AG08395 (cell line): ENCODE measurements at places on chromosomes 11 and 22.

DNA sequence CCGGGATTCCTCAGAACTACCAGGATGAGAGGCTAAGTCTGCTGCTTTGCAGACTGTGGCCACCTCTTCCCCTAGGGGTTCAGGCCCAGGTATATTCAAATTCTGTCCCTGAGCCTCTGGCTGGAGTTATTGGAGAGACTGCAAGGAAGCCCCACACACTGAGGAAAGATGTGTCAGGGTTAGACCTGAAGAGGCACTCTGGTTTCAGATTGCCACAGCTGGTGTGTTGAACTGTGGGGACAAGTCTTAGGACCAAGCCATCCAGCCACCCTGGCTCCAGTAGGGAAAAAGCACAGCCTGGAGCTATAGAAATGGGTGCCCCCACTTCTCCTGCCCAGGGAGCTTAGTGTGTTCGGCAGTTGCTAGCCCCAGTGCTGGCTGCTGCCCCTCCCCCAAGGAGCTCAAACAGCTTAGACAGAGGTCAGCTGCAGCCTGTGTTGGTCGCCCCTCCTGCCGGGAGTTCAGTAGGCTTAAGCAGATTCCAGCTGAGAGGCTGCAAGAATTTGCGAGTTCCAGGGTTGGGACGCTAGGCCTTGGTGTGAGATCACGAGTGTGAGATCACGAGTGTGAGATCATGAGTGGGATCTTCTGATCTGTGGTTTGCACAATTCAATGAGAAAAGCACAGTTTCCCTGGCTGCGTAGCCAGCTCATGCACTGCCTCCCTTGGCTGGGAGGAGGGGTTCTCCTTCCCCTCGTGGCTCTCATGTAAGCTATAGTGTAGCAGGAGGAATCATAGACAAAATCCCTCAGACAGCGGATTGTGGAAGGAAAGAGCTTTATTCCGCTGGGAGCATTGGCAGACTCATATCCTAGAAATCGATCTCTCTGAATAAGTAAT is 552.1 kb upstream of the CHORDC1 start:
- DNase-seq, result no peak

GRCh38 chr11:114315749-114316368 is 19.7 kb downstream of the NNMT start:
- no peak for DNase-seq

DNA sequence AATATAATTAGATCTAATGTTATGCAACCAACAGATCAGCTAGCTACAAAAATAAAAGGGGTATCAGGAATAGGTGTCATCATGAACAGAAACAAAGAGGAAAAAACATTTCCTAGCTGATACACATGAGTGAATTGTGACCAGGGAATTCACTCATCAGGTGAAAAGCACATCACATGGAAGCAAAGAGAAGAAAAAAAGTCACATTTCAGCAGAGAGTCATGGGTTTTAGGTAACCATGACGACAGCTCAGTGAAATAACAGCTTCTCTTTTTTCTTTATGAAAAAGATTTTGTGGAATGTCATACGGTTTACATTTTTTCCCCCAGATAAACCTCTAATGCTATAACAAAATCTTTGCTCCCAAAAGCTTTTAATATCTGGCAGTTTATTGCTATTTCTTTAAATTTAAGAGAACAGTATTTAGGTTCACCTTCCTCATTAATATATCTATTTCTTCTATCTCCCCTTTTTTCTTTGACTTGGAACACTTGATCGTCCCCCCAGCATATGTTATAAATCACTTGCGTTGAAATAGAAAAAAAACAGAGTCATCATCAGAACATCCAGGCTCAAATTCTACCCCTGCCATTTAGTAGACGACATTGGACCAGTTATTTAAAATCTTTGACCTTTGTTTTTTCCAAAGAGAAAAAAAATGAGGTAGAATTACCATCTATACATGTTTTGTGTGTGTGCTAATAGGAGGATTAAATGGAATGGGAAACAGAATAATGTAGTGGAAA is 5.3 kb downstream of the TYR start:
- peak; percentile 18 for DNase-seq

- peak; percentile 65 for DNase-seq
Measured at GRCh38 chr11:57527056-57527631, 3.4 kb downstream of the TIMM10 start.

DNA sequence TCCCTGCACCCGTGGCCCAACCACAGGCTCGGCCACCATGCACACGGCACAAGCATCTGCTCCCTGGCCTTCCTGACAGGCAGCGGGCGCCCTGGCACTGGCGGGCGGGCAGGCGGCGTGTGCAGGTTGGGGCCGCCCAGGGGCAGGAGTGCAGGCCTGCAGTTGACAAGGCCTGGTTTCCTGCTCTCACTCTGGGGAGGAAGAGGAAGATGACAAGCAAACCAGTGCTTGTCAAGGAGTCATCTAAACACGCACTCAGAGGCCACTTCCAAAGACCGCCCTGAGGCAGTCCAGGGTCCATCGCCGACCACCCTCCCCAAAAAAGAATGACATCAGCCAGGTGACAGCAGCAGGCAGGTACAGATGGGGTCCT is 65.3 kb upstream of the LINC01488 start:
- no peak for DNase-seq

DNA sequence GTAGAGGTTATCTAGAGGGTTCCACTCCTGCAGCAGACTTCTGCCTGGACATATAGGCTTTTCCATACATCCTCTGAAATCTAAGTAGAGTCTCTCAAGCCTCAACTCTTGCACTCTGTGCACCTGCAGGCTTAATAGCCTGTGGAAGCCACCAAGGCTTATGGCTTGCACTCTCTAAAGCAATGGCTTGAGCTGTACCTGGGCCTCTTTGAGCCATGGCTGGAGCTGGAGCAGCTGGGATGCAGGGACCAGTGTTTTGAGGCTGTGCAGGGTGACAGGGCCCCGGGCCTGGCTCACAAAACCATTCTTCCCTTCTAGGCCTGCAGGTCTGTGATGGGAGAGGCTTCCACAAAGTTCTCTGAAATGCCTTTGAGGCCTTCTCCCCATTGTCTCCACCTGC is 2.9 kb upstream of the NXPE4 start:
- DNase-seq, result no peak

DNA sequence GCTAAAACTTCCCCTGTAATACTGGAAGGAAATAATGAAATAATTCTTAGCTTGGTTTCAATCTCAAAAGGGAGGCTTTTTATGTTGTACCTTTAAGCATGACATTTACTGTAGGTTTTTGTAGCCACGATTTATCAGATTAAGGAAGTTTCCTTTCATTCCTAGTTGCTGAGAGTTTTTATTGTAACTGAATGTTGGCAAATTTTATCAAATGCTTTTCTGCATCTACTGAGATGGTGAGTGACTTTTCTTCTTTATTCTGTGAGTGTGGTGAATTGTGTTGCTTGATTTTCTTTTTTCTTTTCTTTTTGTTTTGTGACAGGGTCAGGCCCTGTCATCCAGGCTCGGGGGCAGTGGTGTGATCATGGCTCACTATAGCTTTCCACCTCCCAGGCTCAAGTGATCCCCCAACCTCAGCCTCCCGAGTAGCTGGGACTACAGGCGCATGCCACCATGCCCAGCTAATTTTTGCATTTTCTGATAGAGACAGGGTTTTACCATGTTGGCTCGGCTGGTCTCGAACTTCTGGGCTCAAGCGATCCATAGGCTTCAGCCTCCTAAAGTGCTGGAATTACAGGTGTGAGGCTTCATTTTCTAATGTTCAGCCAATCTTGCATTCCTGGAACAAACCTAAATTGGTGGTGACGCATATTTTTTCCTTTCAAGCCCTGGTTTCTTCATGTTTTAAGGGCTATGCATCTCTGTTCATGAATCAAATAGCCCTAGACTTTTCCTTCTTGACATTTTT is 26.2 kb downstream of the SUSD2 start:
- no peak for DNase-seq

DNA sequence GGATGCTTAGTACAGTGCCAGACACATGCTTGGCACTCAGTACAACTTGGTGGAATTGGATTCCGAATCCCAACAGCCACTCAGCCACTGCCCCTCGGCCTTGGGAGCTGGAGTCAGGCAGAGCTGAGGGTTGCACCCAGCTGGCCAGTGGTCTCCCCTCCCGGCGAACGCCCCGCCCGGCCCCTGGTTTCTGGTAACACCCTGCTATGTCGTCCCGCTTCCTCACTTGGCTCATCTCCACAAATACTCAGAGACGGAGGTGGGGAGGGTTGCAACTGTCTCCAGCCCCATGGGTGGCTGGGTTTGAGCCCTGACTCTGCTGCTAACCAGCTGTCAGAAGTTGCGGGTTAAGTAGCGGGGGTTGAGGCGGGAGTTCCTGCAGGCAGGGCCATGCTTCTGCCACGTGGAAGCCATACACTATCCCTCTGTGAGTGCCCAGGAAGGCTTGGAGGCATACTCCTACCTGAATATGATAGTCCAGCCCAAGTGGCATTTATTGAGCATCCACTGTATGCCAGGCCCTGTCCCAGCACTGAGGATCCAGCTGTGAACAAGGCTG is 67.1 kb downstream of the GRIK4 start:
- DNase-seq, result no peak

- DNase-seq, result no peak
Measured at GRCh38 chr22:36253523-36254490, 874 bp downstream of the APOL1 start.
